ENCODE measurements at places on chromosomes 16 and 17.

DNA sequence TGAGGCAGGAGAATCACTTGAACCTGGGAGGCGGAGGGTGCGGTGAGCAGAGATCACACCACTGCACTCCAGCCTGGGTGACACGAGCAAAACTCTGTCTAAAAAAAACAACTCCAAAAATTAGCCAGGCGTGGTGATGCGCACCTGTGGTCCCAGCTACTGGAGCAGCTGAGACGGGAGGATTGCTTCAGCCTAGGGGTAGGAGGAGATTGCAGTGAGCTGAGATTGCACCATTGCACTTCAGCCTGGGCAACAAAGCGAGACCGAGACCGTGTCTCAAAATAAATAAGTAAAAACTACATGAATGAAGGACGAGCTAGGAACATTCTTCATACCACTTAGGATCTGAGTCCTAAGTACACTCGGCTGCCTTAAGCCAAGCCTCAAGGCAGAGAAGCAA, 35.4 kb downstream of the CCDC57 start:
- DNase-seq, result no peak

DNA sequence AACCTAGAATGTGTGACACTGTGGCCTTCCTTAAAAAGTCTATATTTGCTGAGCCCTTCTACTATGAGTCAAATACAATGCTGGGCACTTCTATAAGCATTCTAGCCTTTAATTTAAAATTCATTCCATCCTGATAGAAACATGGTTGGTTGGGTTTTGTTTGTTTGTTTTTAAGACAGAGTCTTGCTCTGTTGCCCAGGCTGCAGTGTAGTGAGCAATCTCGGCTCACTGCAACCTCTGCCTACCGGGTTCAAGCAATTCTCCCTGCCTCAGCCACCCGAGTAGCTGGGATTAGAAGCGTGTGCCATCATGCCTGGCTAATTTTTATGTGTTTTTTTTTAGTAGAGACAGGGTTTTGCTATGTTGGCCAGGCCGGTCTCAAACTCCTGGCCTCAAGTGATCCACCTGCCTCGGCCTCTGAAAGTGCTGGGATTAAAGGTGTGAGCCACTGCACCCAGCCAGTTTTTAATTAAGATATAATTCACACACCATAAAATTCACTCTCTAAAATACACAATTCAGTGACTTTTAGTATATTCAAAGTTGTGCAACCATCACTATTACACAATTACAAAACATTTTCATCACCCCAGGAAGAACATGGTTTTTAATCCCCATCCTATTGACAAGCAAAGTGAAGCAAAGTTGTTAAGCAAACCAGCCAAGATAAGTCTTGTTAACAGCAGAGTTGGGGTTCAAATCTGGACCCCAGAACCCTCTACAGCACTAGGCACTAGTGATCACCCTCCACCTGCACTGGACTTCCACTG, 42.8 kb downstream of the CMTM4 start:
- no peak for DNase-seq

- DNase-seq, result no peak
Observed at GRCh38 chr16:1936945-1937479, 6.0 kb downstream of the MSRB1 start.

DNA sequence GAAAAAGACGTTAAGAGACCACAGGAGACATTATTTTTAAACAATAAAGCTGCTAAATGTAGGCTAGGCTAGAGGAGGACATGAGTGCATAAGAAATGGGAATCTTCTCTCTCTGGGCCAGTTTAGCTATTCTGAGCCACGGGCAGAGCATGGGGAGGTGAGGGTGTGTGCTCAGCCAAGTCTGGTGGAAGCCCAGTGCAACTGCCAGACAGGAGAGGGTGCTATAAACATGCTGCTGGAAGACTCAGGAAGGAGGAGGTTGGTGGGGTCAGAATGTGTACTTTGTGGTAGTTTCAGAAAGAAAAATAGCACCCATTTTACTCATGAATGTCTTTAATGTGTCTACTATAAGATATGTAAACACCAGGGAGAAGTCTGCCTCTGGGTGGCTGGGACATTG, 5.9 kb upstream of the SDK2 start:
- no peak for DNase-seq

GRCh38 chr17:30801671-30802070, 22.8 kb downstream of the CRLF3 start:
- no peak for DNase-seq

- peak; percentile 26 for DNase-seq
Observed at GRCh38 chr16:70454222-70455034, at the start of gene FCSK. TSS of gene FCSK (plus strand) at chr16:70454595. CDS start at chr16:70463191, 8,596 bp downstream.

GRCh38 chr17:37111329-37111728, 162.6 kb downstream of the AATF start:
- no peak for DNase-seq

DNA sequence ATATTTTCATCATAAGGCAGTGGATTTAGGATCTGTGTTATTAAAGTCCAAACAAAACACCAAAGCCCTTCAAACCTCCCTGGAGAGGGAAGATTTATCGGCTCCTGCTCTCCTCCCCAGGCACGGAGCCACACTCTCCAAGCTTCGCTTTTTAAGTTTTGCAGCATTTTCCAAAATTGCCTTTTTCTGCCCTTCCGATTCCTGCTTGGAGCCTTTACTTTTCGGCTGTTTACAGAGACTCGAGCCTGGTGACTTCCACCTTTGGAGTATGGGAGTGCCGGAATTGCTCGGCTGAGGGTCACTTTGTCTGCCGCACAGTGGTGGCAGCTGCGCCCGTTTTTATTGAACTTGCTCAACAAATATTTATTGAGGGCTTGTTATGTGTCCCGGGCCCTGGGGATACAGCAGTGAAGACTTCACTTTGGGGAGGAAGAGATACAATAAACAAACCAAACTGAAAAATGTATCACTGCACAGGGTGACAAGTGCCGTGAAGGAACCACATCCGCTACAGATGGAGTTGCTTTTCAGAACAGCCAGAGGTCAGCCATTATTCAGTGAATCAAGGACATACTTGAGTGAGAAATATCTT, 185.5 kb downstream of the NTN1 start:
- no peak for DNase-seq

DNA sequence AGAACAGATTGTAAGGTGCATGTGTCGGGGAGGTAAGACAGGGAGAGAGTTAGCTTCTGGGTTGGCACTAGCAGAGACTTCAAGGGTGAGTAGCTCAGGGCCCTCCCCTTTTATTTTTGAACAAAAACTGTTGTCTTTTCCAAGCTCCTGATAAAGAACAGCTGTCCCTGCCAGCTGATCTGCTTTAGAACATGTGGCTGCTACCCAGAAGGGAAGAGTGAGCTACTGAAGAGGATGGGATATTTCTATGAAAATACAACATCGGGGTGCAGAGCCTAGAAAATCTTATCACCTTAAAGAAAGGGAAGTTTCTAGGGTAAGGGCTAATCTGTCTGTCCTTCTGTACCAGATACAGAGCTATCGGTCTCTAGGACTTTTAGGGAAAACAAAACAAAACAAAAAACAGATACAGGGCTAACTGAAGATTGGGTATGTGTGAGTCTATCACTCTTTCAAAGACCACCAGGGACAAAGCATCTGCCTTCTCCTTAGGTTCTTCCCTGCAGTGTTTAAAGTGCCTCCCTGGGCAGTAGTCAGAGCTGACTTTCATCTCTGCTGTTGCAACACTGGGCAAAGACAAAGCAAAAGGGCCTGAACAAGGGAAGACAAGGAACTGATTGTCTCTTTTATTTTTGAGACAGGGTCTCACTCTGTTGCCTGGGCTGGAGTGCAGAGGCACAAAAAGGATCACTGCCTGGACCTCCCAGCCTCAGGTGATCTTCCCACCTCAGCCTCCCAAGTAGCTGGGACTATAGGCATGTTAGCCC, 5.0 kb upstream of the DHRS13 start:
- no peak for DNase-seq

- DNase-seq, result no peak
Observed at GRCh38 chr17:30975042-30975820, 4.4 kb downstream of the RNF135 start.

GRCh38 chr16:25416002-25416401, 158.4 kb upstream of the ZKSCAN2 start:
- no peak for DNase-seq

DNA sequence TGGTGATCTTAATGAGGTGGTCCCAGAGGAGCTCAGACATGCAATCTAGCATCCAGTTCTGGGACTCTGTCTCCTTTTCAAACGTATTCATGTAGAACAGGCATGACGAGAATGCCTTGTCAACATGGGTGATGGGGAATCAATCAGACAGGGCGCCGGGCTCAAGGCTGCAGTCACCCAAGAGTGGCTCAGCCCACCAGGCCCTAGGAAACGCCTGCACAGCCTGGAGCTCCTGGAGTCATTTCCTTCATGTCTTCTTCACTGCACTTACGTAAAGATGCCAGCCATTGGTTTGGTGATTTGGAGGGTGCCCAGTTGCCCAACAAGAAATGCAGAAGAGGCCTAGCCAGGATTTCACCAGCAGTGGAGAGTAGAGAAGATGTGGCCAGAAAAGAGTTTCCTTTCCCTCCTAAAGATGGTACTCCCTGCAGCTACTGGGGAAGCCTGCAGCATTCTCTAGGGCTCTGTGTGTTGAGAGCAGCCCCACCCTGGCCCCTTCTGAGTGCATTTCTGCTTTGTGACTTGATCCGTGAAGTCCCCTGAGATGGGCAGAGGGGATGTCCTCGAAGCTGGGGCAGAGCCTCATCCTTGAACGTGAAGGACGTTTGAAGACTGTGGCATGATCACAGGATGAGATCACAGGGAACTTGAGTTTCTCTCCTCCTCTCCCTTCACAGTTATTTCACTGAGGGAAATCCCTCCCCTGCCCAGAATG, 24.0 kb upstream of the STH start:
- no peak for DNase-seq

DNA sequence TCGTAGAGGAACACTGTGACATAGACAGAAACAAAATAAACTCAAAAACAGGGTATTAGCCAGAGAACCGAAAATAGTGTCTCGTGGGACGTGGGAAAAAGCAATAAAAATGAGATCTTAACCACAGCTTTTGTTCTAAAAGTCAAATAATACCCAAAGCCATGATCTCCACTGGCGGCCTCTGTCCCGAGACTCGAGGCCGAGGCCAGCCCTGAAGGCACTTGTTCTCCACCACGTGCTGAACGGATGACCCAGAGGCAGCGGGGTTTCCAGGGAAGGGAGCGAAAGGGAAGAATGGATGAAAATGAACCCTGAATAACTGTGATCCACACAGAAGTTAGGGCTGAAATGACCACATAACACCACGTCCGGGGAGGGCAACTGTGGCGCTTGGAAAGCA, 84.8 kb upstream of the CREBBP start:
- DNase-seq, result no peak

- DNase-seq, result no peak
Observed at GRCh38 chr17:38418062-38418692, 10.1 kb upstream of the ARHGAP23 start.

- DNase-seq, result peak; percentile 76
Observed at GRCh38 chr16:72013389-72013788, 4.8 kb downstream of the DHODH start.

Data from epithelial cell of proximal tubule (primary cell).